CD4-positive, alpha-beta T cell treated with Interleukin-17A for 1 hour (primary cell): ENCODE measurements at places on chromosomes 7 and 10.

DNA sequence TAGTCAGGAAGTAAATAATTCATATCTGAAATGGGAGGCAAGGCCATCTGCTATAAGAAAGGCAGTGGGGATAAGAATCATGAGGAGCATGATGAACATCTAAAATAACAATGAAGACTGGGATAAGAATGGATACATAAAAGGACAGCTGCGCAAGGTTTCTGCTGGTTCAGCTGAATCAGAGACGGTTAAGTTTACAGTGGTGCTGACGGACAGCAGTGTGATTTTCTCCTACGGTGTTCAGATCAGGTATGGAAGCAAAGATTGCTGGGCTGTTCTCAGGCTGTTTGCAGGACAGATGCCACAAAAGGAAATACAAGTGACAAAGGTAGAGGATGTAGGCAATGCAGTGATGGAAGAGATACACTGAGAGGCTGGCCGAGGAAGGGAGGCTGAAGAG lies 8.4 kb downstream of the CYCS start:
- no peak for DNase-seq

DNA sequence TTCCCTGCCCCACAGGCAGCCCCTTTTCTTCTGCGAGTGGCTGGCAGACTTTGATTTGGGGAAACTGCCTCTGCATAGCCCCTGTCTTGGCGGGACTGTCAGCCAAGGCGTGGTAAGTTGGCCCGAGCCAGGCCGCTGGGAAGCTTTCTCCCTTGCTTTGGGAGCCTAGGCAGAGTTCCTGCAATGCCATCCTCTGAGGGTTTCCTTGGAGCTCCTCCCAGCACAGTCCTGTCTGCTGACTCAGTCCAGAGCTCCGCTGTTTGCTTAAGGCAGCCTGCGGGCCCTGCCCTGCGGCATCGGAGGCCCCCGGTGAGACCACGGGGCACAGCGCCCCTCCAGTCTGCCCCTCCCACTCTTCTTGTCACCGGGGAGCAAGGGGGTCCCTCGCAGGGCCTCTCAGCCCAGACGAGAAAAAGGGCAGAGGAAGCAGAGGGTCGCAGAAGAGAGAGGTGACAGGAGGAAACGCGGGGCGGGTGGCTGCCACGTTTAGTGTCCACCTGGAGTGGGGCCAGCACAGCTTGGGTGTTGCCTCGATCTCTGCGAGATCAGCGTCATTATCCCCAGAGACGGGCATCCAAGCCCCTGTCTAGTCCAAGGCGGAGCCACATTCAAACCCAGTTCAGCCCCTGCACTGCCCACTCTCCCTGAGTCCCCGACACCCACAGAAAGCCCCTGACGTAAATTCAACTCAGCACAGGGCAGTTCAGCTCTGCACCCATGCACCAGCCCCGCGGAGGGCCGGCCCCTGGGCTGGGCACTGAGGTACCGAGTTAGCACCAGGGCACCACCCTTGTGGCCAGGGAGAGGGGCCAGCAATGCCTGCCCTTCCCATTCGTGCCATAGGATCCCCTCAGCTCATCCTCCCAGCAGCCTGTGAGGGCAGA lies 59.0 kb upstream of the CHST15 start:
- no peak for DNase-seq

GRCh38 chr7:19062216-19062615 lies 55.2 kb downstream of the TWIST1 start:
- DNase-seq = no peak

DNA sequence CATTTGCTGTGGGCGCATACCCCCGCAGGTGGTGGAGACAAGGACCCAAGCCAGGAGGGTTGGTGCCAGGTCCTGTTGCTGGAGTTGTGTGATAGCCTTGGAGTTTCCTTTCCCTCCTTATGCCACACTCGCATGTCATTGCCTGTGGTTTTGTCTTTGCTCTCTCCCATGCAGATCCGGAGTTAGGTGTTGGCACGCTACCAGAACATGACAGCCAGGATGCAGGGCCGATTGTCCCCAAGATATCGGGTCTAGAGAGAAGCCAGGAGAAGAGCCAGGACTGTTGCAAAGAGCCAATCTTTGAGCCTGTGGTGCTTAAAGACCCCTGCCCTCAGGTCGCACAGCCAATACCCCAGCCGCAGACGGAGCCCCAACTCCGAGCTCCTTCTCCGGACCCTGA lies 369.2 kb upstream of the GALNT17 start:
- DNase-seq = no peak

- DNase-seq = no peak
These were observed 78.1 kb downstream of the TRRAP start for GRCh38 chr7:98956469-98956868.

- no peak for DNase-seq
These were observed 5.1 kb downstream of the PRLHR start for GRCh38 chr10:118590334-118590733.
